ENCODE measurements at places on chromosomes 12 and 14. TPM values are rescaled to one million over a fixed set of nuclear protein-coding genes. Genes with fewer than 3 reads are reported as not detected.

DNA sequence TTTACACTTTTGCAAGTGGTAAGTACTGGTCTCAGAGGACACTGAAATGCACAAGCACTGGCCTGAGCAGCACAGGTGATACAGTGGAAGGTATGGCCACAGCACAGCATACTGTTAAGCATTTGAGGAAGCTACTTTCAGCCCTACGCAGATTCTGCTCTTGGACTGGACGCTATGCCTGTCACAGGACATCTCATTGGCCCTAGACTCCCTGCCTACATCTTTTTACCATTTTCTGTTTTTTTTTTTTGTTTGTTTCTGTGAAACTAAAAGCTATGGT is 144.2 kb upstream of the ABCD2 start:
- DNase-seq = no peak

DNA sequence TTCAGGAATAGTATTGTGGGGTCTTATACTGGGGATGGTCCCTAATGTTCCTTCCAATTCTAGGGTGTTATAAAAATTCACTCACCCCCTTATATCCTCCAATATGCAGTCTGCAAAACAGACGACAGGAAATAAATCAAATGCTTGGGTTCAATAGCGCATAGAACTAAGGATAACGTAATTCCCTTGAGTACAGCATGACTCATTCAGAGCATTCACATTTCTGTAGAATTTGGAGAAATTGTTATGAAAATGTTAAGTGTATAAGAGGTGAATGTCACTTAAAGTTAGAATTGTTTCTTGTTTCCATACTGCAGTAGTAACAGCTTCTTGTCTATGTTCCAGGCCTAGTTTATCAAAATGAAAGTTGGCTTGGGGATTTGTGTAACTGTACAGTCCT is 271.4 kb downstream of the RPS29 start:
- no peak for DNase-seq

DNA sequence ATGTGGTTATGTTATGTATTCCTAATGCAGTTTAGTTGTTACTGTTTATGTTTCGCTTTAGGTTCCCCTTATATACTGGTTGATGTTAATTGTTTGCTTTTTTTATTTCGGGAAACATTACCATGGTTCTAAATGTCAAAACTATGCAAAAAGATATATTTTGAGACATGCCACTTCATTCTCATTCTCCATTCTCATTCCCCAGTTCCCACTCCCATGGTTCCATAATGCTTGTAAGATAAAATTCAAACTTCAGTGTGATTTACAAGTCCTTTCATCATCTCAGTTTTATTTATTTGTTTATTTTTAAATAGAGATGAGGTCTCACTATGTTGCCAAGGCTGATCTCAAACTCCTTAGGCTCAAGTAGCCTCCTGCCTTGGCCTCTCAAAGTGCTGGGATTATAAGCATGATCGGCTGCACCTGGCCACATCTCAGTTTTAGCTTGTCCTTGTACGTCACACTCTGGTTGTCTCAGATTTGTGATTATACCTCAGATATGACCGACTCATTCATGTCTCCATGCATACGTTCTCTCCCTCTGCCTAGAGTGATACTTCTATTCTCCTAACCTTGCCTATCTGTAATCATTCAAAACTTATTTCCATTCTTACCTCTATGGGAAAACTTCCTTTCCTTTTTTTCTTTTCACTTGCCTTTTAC is 407.8 kb upstream of the RGS6 start:
- DNase-seq = no peak

GRCh38 chr14:37021390-37021789 is 151.0 kb downstream of the SLC25A21 start:
- DNase-seq = no peak

- no peak for DNase-seq
Observed at GRCh38 chr14:97293659-97294058, 496.5 kb downstream of the VRK1 start.

DNA sequence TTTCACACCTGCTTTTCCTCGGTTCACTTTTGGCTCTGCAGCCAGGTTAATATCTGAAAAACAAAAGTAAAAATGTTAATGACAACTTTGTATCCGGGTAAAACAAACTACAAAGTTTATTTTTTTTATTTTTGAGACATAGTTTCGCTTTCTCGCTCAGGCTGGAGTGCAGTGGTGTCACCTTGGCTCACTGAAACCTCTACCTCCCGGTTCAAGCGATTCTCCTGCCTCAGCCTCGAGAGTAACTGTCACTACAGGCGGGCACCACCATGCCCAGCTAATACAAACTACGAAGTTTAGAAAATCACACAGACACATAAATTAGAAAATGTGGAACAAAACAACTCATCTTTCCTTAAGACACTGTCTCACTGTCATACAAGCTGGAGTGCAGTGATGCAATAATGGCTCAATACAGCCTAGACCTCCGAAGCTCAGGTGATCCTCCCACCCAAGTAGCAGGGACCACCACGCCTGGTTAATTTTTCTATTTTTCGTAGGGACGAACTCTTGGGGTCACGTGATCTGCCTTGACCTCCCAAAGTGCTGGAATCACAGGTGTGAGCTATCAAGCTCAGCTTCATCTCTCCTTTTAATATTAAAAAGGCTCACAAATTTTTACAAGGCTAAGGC is 38.1 kb downstream of the HNRNPC start:
- no peak for DNase-seq

GRCh38 chr12:28855761-28856310 is 293.2 kb upstream of the FAR2 start:
- DNase-seq = no peak

DNA sequence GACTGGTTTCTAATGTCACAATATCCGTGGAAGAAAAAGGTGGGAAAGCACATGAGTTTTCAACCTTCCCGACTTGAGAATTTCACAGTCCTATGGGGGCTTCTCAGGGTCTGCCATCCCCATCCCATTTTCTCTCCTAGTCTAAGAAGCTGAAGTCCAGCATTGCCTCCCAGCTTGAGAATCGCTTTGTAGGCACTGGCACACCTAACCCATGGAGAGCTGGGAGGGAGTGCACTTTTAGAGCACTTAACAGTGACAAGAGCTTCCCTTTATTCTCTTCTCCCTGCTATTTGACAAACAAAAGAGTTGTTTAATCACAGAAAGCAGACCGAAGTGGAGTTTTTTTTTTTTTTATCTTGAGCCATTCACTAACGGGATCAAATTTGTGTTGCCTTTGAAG is 22.8 kb upstream of the SRRM4 start:
- no peak for DNase-seq

Gene KRT6C
- not detected for polyA plus RNA-seq

Gene TMPRSS12
- polyA plus RNA-seq = not detected

All from heart left ventricle (tissue), 16 donors.